ENCODE measurements at places on chromosomes 3 and 15.

DNA sequence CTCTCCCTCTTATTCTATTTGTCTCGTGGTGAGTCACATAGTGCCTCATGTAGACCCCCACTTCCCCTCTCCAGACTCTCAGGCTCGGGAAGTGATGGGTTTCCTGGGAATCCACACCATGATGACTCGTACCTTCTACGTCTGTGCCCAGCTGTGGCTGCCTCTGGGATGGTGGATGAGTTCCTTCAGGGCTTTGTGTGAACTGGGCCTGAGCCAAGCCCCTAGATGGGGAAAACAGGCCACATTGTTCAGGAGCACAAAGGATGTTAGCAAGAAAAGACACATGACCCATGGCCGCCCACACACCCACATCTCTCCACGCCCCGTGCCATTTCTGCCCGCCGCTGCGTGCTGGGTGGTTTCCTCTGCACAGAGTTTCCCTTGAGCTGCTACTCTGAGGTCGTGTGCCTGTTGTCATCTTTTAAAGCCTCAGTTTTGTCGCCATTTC is 10.5 kb downstream of the ISG20 start:
- peak; percentile 76 for DNase-seq

DNA sequence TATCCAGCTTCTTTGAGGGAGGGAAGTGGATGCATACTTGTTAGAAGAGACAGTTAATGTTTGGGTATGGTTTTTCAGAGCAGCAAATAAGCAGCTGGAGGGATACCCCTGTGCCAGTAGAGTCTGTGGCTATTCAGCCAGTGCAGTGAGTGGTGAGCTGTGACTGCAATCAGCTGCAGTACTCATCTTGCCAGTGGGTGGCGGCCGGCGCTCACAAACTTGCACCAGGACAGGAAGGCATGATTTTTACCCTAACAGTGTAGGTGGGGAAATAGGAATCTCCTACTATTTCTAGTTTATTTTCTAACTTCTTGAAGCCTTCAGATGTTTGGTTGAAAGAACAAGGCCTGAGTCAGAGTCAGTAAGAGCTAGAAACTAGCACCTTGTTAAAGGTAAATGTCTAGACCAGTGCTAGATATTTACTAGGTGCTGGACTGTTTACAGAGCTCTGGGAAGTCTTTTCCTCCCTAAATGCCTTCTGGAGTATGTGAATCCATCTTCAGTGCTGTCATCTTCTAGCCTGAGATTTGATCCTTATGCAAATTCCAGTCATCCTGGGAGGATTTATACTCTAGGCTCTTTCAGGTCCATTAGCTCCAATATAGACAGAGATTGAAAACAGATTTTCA is 23.6 kb downstream of the TIMP4 start:
- DNase-seq, result peak; percentile 77

DNA sequence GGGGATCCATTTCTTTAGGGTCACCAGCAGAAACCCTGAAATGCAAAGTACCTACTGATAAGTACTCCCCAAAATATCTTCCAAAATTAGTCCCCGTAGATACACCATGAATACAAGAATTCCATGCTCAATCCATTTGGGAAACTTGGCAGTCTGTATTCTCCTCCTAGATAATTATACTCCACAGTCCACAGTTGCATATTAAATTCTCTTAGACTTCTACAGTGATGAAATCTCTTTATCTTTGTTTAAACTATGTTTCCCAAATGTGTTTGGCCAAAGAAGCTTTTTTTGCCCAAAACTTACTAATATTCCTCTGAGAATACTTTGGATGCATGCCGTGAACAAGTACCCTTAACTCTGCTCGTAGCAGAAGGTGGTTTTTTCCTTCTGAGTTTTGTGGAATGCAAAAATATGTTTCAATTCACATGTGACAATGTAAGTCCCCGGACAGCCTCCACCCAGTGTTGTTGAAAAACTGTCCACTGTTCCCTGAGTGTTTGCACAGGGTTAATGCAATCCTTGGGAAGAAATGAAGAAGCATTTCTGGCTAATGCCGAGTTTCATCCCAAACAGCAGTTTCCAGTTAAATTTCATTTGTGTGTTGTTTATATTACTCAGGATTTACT is 126.7 kb downstream of the ARNT2 start:
- no peak for DNase-seq

GRCh38 chr15:91664224-91664836 is 189.2 kb upstream of the SLCO3A1 start:
- DNase-seq, result no peak

DNA sequence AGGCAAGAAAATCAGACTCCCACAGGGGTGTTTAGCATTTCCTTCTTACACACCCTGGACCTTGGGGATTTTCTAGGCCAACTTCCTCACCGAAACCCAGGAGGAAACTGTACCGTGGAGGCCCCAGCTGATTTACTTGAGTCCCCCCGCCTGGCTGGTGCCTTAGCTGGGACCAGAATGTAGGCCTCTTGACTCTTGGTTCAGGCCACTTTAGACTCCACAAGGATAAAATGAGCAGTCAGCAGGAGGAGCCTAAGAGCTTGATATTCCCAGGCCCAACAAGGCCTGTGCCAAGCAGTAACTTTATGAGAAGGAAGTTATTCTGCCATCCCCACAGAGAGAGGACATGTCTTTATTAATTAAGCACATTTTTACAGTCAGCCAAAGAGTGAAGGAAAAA is 4.6 kb upstream of the APBA2 start:
- DNase-seq, result no peak

DNA sequence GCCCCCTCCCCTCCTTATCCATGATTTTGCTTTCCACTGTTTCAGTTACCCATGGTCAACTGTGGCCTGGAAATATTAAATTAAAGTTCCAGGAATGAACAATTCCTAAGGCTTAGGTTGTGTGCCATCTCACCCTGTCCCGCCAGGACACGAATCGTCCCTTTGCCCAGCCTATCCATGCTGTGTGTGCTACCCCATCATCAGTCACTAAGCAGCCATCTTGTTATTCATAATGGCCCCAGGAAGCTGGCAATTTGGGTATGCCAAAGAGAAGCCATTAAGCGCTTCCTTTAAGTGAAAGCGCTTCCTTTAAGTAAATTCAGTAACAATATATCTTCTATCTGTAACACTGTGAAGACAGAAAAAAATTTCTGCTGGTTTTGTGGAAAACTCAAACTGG is 49.2 kb upstream of the LDHAL6B start:
- DNase-seq, result no peak

GRCh38 chr3:188948281-188948996 is 223.3 kb upstream of the TPRG1 start:
- no peak for DNase-seq

DNA sequence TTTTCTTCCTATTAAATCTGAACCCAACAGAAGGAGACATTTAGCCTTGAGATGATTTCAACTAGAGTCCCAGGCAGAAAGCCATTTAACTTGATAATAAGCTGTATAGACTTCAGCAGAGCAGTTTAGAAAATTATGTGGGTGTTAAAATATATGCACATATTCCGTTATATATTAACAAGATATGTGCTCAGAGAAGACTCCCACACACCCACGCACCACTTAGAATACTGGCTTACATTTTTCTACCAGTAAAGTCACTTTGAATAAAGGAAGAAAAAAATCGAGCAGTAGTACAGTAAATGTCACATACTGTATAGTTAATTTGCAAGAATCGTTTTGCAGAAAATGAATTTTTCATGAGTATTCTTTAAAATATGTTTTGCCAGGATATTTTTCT is 599.3 kb downstream of the FGF12 start:
- DNase-seq, result no peak

DNA sequence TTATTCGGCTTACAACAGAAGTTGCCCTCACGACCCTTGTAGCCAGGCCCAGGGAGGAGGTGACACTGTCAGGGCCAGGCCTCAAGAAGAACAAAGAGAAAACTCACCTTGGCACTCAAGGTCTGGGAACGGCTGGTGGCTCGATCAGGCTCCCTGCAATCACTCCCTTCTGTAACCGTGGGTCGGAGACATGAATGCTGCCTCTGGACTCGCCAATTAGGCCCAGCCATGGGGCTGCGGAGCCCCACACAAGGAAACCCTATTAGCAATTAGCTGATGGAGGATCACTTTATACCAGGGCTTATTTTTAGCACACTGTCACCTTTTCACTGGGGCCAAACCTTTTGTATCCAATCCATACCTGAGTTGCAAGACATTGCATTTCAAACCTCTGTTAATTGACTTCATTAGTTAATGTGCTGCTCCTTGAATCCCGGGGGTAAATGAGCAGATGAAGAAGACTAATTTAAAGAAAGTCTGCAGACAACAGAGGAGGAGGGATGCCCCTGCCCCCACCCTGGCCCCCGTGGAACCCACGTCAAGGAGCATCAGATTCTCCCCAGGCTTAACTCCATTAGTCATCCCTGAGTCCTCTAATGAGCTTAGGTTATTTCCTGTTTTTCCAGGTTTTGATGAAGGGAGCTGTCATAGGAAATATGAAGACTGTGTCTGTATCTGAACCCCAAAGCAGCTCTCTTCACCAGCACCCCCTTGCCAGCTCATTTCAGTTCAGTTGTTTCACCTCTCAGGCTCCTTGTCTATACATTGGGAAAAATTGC is 255.3 kb downstream of the RORA start:
- DNase-seq, result no peak

GRCh38 chr3:134357261-134357913 is 16.9 kb downstream of the AMOTL2 start:
- DNase-seq, result no peak

GRCh38 chr15:45573961-45574629 is 13.1 kb upstream of the BLOC1S6 start:
- peak; percentile 12 for DNase-seq

DNA sequence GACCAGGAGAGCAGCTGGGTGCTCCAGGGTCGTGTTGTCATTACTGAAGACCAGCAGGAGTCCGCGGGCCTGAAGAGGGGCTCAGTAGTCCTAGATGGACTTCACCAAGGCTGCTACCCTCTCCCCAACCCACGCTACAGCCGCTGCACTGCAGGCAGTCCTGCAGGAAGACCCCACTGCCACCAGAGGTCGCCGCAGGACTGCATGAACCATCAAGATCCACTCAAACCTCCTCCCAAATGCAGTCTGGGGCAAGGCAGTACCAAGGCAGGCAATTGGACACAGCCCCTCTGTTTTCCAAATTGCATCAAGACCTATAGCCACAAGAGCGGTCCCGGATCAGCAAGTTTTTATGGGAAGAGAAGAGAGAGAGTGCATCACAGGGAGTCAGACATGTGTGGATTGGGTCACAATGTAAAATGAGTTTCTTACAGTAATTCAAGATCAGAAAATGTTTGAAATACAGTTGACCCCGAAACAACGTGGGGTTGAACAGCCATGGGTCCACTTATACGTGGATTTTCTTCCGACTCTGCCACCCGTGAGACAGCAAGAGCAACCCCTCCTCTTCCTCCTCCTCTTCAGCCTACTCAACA is 46.7 kb downstream of the DZIP1L start:
- peak; percentile 87 for DNase-seq

- DNase-seq, result no peak
Measured at GRCh38 chr3:148881286-148881685, 16.2 kb downstream of the CPA3 start.

Data from stimulated activated CD4-positive, alpha-beta T cell treated with anti-CD3 and anti-CD28 coated beads, Interleukin-2, amount 100 ng/mL, for 24 hours (primary cell).